ENCODE measurements at places on chromosomes 1 and 21.

DNA sequence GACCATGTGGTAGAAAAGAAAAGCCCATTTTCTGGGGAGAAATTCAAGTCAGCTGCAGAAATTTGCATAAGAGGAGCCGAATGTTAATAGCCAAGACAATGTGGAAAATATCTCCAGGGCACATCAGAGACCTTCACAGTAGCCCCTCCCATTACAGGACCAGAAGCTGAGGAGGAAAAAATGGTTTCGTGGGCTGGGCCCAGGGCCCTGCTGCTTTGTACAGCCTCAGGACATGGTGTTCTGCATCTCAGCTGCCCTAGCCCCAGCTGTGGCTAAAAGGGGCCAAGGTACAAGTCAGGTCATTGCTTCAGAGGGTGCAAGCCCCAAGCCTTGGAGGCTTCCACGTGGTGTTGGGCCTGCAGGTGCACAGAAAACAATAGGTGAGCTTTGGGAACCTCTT, 108.3 kb downstream of the DMRTB1 start:
- no peak for DNase-seq

DNA sequence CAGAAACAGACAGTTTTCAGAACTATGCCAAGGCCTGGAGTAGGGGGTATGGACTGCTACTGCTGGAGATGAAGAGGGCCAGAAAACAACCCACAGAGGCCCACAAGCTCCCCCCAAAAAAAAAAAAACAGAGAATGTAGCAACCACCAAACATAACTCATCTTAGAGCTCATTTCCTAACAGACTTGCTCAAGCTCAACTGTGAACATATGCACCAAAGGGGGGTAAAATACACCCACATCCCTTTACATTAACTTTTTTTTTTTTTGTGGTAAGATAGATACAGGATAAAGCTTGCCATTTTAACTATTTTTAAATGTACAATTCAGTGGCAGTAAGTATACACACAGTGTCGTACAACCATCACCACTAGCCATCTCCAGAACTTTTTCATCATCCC, 36.0 kb downstream of the SEC16B start:
- DNase-seq: no peak

DNA sequence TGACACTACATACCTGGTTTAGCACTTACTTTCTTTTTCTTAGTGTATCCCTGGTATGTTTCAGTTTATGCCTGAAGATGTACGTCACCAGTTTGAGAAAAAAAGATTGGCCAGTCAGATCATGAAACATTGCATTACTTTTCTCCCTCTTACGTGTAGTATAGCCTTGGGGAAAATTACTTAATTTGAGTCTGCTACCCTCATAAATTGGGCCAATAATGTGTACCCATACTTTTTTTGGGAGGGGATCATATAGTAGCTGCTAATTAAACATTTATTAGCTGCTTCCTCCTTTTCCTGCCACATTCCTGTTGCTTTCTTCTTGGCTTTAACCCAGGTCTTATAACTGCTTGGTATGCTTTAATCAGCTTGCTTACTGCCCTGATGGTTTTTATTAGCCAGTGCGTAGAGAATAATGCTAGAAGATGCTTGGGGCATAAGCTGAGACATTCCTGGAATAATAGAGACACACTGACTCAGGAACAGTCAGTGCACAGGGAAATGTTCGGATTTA, 32.1 kb downstream of the RABGAP1L start:
- DNase-seq: no peak

DNA sequence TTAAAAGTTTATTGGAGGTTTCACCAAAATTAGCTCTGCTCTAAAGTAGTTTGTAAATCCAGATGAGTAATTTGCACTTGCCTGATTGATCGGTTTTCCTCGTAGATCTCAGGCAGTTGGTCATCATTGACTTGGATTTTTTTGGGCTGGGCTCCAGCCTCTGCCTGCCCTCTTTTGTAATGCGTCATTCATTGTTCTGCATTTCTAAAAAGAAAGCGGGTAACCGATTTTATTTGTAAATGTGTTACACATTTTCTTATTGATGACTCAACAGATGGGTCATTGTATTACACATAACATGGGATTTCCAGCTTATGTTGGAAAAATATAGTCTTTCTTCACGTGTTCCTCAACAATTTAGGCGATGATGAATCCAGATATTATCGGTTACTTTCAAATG, 5.5 kb downstream of the ETS2 start:
- DNase-seq: no peak

GRCh38 chr1:84122780-84123382, 21.2 kb upstream of the PRKACB start:
- peak; percentile 22 for DNase-seq

DNA sequence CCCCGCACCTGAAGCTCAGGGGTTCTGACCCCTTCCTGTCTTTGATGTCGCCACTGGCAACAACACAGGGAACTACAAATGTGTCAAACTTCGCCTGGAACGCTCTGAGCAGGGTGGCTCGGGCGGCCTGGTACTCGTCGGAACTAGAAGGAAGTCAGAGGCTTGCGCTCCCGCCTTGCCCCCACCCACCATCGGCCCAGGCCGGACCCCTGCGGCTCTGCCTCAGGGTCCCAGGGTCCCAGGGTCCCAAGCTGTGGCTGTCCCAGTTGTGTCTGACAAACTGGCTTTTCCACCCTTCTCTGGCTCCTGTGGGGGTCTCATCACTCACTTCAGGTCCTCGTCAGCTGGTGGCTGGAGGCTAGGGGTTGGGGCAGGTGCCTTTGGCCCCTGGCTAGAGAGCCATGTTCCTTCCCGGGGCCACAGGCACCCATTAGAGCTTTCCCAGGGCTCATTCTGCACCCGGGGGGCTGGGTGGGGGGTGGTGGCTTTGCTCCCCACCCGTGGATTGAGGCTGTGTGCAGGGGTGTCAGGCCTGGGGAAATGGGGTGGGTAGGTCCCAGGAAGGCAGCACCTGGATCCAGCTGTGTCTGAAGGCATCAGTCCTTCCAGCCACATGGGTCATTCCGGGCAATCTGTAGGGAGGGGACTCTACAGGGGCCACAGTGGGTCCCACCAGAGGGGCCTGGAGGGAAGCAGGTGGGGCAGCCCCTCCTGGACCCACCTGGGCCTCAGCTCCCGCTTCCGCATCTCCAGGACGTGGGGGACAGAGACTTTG, 8.0 kb upstream of the TMEM52 start:
- no peak for DNase-seq

GRCh38 chr1:11180342-11180744, 8.8 kb upstream of the ANGPTL7 start:
- DNase-seq: no peak

DNA sequence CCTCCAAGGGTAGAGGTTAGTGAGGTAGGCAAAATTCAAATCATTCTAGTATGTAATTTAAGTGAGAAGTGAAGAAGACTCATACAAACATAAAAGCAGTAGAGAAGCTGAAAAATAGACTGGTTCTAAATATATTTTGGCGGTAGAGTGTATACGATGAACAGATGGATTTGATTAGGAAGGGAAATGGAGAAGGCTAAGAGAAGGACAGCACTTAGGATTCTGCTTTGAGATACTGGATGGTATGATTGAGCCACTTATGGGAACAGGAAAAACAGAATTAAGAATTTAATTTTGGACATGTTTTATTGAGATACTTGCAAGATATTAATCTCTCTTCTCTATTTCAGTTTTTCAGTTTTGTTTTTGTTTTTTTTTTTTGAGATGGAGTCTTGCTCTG, 60.1 kb downstream of the EPB41 start:
- DNase-seq: no peak

DNA sequence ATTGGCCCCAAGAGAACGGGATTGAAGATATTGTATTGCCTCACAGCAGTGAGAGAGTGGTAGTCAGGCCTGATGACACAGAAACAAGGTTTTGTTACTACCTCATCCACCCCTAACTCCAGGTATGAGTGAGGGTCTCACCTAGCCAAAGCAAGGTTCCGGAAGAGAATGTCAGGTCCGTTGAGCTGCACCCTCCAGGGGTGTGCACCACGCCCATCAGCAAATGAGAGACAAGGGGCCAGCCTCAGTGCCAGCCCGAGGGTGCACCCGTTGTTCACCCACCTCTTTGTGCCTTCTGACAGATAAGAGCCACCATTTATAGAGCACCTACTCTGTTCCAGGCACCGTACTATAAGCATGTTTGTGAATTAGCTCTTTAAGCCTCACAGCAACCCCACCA, 121.9 kb upstream of the IPO9 start:
- DNase-seq: no peak
